ENCODE measurements at places on chromosomes 4 and X.
A peak's percentile ranks its signal among the peaks of the same experiment; 100 is the strongest.

GRCh38 chr4:8892556-8893226 lies 21.1 kb upstream of the HMX1 start:
- DNase-seq: no peak

DNA sequence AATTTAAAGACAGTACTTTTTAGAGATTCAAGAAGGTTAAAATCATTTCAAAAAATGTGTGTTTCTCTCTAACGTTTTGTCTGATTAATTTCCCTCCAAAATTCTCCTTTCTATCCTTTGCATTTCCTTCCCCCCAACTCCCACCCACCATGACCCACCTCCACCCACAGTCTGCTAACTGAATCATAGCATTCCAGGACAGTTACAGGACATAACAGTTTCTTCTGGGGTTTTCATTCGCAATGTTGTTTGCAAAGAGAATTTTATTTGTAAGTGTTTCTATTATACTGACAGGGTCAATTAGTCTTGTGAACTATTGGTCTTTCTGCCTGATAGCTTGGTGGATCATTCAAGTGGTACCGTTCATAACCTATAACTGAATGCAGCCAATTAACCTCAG lies 53.7 kb downstream of the ANAPC10 start:
- DNase-seq: peak; percentile 5

- DNase-seq: no peak
Measured at GRCh38 chr4:5469151-5469775, 239.1 kb downstream of the EVC2 start.

DNA sequence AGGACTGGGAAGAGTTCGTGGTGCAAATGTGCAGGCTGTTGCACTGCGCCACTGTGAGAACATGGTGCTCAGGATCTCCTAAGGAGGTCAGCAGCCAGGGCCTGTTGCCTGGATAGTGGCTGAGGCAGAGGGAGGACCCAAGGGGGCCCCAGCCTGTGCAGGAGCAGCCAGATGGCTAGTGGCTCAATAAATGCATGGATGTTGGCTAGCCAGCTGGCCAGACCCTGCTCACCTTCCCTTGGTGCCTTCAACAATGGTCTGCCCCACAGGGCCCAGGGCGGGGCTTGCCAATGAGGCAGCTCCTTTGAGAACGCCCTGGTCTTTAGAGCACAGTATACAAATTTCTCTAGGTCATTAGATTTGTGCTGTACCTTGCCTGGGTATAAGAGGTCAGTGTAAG lies 67.4 kb downstream of the TNIP2 start:
- no peak for DNase-seq

GRCh38 chrX:2188330-2188792 lies 312.4 kb downstream of the DHRSX start:
- DNase-seq: peak; percentile 24

GRCh38 chrX:10656214-10656613 lies 35.8 kb upstream of the MID1 start:
- no peak for DNase-seq

- DNase-seq: no peak
Measured at GRCh38 chr4:80006935-80007744, 65.9 kb downstream of the ANTXR2 start.

DNA sequence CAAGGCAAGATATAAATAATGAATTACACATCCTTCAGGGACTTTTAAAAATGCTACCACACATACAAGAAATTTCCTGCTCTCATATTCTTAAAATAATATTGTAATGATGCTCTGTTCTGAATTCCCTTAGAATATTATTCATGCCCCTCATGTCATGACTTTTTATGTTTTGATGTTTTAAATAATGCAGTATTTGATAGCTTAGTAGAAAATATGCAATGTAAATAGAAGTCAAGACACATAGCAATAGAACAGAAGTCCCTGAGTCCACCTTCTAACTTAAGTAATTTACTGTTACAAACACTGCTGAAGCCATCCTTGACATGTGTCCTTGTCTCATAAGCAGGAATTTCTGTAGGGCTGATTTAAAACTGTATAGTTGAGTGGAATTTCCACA lies 1071.2 kb upstream of the LCORL start:
- DNase-seq: no peak

DNA sequence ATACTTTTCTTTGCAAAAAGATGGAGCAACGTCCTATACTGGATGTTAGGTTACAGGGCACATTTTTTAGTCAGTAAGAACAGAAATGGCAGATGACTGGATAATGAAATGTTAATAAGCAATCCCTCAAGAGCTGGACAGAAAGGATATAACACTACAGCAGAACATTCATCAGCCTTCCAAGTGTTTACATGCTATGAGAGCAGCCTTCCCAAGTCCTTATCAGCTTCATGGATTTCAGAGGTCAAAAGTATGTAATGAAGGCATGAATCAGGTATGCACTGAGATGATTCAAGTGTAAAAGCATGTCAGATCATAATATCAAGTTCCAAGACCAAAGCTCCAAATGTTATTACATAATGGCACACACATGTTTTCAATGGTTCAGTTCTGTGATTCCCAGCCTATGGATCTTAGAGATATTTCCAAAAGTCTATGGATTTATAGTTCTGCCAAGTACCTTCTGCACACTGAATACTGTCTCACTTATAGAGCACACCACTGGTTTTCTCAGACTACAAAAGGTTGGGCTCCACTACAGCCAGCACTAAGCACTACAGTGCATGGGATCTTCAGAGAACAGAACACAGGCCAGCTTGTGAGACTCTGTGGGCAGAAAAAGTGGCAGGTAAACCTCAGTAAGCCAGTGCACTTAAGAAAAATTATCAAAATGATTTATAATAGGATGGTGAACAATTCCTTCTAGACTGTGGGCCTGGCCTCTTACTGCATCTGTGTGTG lies 49.2 kb downstream of the GPC4 start:
- DNase-seq: peak; percentile 9

DNA sequence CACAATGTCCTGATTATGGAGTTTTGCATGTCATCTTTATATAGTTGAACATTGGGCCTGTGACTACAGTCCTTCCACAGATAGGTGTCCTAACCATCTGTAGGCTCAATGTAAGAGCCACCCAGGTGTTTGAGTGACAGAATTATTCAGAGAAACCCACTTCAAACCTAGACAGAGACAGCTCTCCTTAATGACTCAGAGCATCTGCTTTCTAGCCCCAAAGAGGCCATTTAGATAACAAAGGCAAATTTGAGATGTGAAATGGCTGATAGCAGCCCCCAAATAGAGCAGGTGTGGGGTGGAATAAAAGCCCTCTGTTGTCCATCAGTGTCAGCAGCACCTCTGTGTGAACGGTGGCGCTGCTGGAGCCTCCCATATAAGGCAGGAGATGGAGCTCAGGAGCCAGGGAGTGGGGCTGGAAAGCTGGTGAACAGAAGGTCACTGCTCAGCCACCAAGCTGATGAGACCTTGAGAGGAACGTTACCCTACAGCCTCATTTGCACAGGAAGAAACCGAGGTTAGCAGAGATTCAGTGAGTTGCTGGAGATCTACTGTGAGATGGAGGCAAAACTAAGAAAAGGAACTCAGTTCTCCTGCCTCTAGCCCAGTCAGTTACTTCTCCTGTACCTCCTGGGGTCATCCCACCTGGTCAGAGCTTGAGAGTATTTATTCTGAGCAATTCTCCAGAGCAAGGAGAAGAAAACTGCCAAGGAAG lies 153.3 kb upstream of the LNX1 start:
- DNase-seq: no peak

- DNase-seq: peak; percentile 77
Measured at GRCh38 chr4:1910643-1911042, 39.5 kb downstream of the NSD2 start.

DNA sequence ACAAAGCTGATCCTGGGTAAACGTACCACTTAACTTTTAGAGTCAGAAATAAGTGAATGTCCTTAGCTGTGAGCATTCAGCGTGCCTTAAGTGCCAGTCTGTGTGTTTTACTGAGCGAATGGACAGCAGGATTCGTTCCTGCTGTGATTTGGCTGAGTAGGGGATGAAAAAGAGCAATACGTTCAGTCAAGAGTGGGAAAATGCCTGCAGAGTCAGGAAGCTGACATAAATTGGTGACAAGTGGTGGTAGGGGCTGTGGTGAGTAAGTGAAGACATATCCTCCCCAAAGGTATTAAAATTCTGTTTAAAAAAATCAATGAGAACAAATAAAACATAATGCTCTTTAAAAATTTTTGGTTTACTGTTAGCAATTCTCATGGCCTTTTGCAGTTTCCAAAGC lies 56.6 kb upstream of the TNIP3 start:
- DNase-seq: no peak

DNA sequence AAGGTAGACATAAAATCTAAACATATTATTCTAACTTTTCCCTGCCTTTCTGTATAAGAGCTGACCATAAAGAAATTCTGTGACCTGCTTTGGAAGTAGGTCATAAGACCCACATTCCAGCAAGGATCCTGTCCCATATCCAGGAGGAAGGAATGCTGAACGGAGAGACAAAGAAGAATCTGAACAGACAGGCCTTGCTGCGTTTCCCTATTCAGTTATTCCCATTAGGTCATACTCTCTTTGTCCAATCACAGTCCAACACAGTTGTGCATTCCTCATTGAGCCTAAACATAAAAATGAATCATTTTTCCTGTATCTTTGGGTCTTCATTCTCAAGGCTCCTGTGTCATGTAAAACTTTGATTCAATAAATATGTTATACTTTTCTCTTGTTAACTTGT lies 287.6 kb upstream of the TAPT1 start:
- DNase-seq: no peak

DNA sequence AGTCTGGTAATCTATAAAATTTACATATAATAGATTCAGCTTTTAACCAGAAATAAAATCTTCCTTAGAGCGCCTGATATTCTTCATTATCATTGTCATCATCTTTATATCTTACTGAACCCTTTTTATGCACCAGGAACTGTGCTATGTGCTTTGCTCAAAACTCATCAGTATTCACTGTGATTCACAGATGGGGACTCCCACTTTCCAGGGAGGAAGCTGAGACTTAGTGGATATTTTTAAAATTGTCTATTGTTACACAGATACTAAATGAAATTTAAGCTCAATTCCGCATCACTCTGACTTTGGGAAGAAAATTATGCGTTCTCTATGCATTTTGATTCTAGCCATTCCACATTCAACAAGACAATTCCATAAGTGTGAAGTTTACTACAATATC lies 34.8 kb upstream of the SULT1E1 start:
- DNase-seq: no peak

GRCh38 chr4:115090483-115091075 lies 22.8 kb downstream of the NDST4 start:
- DNase-seq: peak; percentile 19

GRCh38 chr4:108902769-108903168 lies 139.9 kb upstream of the ETNPPL start:
- DNase-seq: no peak

GRCh38 chr4:147408189-147408588 lies 72.7 kb upstream of the EDNRA start:
- DNase-seq: no peak

- no peak for DNase-seq
Measured at GRCh38 chr4:7275067-7275466, 82.7 kb downstream of the SORCS2 start.

DNA sequence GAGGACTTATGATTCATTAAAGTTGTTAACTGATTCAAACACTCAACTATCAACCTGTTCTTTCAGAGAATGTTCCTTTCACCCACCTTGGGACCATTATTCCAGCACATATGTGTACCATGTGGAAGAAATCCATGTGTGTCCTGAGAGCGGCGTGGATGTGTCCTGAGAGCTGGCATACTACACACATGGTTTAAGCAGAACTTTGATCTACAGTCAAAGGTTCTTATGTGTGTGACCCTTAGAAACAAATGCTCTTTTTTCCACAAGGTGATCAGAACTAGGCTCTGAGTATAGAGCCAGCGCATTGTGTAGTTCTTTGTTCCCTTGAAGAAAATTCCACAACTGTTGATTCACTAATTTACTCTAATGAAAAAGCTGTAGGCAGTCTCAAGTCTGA lies 332.0 kb downstream of the NR3C2 start:
- no peak for DNase-seq

- DNase-seq: peak; percentile 35
Measured at GRCh38 chr4:22129454-22130029, 181.0 kb upstream of the KCNIP4 start.

- peak; percentile 78 for DNase-seq
Measured at GRCh38 chr4:8267077-8267476, 2.5 kb upstream of the HTRA3 start.

- no peak for DNase-seq
Measured at GRCh38 chr4:83748711-83749110, 212.8 kb downstream of the GPAT3 start.

DNA sequence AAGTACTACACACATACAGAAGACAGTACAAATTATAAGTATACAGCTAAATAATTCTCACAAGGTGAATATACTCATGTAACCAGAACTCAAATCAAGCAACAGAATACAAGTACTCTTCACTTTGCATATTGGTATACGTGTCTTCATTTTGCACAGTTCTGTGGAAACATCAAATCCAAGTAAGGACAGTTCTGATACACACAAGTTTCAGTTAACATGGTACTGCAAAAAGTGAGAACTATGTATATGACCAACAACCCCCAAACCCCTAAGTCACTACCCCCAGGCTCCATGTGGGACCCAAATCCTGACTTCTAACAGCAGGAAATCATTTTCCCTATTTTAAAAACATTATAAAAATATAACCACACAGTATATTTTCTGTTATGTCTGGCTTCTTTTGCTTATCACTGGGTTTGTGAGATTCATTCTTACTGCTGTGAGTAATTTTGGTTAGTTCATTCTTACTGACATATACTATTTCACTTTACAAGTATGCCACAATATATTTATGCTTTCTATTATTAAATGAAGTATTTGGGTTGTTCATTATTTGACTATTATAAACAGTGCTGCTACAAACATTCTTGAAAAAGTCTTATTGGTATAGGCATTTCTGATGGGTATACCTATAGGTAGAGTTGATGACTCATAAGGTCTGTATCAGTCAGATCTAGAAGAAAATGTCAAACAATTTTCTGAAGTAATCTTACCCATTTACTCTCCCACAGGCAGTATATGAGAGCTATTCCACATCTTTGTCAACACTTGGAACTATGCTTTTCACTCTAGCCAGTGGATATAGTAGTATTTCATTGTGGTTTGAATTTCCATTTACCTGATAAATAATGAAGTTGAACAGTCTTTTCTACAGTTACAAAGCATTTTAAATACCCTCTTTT lies 47.0 kb downstream of the SCLT1 start:
- no peak for DNase-seq

DNA sequence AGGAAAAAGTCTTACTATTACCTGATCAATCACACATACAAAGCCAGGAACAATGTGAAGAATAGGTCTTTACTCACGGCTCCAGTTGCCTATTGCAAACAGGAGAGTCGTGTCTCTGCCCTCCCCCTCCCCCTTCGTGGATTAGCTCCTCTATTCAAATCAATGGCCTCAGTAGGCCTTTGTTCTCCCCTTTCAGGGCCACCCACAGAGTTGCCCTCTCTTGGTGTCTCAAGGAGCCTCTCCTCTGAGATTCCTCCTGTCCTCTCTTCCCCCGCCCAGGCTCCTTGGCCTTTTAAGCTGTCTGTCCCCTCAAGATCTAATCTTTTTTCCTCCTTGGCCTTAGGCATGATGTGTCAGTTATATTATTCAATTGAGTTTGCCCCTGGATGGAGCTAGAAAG lies 107.2 kb upstream of the NALF2 start:
- DNase-seq: no peak
